ENCODE measurements at places on chromosomes 16 and 17. TPM values are rescaled to one million over a fixed set of nuclear protein-coding genes. Genes with fewer than 3 reads are reported as not detected.

Gene LDHD
- 83.5 TPM for total RNA-seq

Gene CASKIN2
- 9.7 TPM for total RNA-seq

Gene KCNJ16
- total RNA-seq = 1.2 TPM

Gene TEKT1
- total RNA-seq = not detected

Gene ZNF778
- total RNA-seq = 4.7 TPM

Gene KRTAP17-1
- not detected for total RNA-seq

Gene MARVELD3
- total RNA-seq = 5.2 TPM

Gene EMC8
- 22.4 TPM for total RNA-seq

Gene DERL2
- 36.7 TPM for total RNA-seq

Gene HCRT
- total RNA-seq = not detected

Gene XAF1
- total RNA-seq = 31.4 TPM

Gene HERPUD1
- 136 TPM for total RNA-seq

Gene CRK
- total RNA-seq = 50.3 TPM

Gene PDILT
- total RNA-seq = not detected

Gene CCL8
- total RNA-seq = not detected

Gene SLC52A1
- total RNA-seq = not detected

Gene CHAD
- total RNA-seq = 1.0 TPM

Gene LITAFD
- not detected for total RNA-seq

Gene HBM
- total RNA-seq = 1.2 TPM

Gene TAT
- 3,026 TPM for total RNA-seq

Gene TEKT3
- not detected for total RNA-seq

Gene AIPL1
- total RNA-seq = not detected

Gene KRTAP1-5
- total RNA-seq = not detected

Gene OTOP2
- not detected for total RNA-seq

Gene MYH8
- total RNA-seq = not detected

Gene DOC2A
- 0.66 TPM for total RNA-seq

Gene SHISA6
- not detected for total RNA-seq

Gene AFMID
- total RNA-seq = 144 TPM

Gene TEDC2
- 0.37 TPM for total RNA-seq

Gene BAIAP3
- total RNA-seq = 5.5 TPM

Gene KRT17
- total RNA-seq = not detected

Gene CACNG4
- not detected for total RNA-seq

Gene ACSM3
- 90.8 TPM for total RNA-seq

Gene APOH
- 7,027 TPM for total RNA-seq

Gene XYLT1
- total RNA-seq = 0.50 TPM

Gene ARHGAP44
- 0.53 TPM for total RNA-seq

Gene NXPH3
- total RNA-seq = 0.43 TPM

Gene PRSS36
- total RNA-seq = 0.73 TPM

Gene PIK3R5
- 6.0 TPM for total RNA-seq

Gene CDYL2
- total RNA-seq = 6.2 TPM

Gene FN3K
- total RNA-seq = 31.4 TPM

Gene COPZ2
- total RNA-seq = 23.4 TPM
